ENCODE measurements at places on chromosomes 12 and 14.

GRCh38 chr12:52141306-52141705, 50.5 kb downstream of the KRT80 start:
- DNase-seq = peak; percentile 68

GRCh38 chr14:93318927-93319326, 13.9 kb downstream of the BTBD7 start:
- DNase-seq = no peak

- DNase-seq = no peak
These were observed 6.5 kb downstream of the PRICKLE1 start for GRCh38 chr12:42583016-42583415.

DNA sequence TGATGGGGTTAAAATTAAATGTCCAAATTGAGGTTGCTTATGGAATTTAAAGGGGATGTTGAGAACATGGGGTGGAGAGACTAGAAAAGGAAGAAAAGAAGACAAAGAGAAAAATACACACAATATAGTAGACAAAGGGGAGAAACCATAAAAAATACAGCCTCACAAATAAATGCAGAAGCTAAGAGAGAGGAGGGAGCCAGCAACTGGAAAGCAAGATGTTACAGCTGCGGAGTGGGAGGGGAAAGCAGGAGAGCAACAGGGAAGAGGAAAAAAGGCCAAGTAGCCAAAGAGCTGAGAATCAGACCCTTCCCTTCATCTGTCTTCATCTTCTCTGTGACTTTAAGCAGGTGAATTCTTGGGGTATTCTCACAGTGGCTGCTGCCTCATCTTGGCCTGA, 39.7 kb upstream of the SMUG1 start:
- DNase-seq = no peak

DNA sequence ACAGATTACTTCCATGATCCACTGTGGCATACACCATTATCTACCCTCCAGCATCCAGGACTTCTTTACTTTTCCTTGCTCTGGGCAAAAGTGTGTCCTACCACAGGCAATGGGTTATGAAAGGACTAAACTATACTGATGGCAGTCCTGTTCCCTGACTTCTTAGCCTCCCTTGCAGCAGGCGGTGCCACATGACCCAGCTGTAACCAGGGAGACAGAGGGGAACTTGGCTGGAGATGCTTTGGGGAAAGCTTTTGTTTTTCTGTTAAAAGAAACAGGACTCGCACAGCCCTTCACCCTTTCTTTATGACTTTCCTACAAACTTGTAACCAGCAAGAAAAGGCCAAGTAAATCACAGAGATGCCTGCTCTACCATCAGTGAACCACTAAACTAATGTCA, 394.4 kb downstream of the PCNX1 start:
- no peak for DNase-seq

GRCh38 chr12:34393086-34393820, 371.0 kb downstream of the ALG10 start:
- peak; percentile 35 for DNase-seq

DNA sequence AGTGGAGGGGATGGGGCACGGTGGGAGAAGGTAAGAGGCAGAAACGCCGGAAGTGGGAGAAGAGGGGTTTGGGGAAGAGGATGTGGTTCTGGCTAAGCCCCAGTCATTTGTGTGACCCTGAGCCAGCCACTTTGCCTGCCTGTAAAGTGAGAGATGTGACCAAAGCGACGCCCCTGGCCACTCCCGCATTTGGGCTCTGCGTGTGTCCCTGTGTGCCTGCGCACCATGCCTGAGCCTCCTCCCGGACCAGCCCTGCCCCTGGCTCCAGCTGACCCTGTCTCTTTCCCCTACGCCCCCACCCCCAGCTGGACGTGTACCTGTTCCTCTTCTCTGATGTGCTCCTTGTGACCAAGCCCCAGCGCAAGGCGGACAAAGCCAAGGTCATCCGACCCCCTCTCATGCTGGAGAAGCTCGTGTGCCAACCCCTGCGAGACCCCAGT, 8.0 kb downstream of the PLEKHG6 start:
- DNase-seq = no peak

DNA sequence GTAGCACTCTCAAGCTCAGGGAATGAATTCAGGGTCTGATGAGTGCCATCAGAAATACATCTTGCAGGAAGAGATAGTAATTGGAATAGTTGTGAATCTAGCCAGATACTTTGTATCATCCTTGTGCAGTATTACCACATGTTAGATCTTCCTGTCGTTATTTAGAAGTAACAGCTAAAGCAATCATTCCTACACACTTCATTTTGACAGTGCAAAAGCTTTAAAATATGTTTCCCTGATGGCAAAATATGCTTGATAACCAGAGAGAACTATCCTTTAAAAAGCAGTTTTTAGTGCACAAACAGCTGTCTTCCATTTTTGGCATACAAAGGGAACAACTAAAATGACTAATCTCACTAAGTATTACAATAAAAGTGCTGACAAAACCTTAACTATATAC, 149.5 kb upstream of the SLC38A2 start:
- no peak for DNase-seq

DNA sequence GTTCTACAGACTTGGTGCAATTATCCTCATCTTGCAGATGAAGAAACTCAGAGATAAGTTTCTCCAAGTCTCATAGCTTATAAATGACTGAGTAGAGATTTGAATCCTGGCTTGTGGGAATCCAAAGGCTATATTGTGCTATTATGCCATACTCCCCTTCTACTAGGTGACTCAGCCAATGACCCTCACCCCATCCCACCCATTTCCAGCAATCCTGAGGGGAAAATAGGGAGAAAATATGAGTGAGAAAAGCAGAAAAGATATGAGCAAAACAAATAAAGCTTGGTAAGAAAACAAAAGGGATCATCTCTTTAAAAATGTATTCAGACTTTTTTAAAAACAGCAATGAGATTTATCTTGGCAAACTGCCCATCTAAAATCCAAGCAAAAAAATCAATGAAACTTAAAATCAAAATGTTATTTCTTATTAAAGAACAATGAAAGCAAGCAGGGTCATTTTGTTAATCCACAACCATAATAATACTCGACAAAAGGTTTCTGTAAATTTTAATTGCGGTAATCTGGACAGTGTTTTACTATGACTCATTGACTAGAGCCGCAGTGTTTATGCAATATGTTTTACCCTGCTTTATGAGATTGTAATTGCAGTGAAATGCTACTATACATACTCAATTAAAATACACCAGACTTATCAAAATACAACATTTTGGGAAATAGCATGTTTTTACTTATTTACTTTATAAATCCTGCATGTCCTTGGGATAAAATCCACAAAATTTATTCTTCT, 13.1 kb upstream of the LGR5 start:
- no peak for DNase-seq

- DNase-seq = no peak
These were observed 52.9 kb downstream of the SEL1L start for GRCh38 chr14:81480741-81481140.

DNA sequence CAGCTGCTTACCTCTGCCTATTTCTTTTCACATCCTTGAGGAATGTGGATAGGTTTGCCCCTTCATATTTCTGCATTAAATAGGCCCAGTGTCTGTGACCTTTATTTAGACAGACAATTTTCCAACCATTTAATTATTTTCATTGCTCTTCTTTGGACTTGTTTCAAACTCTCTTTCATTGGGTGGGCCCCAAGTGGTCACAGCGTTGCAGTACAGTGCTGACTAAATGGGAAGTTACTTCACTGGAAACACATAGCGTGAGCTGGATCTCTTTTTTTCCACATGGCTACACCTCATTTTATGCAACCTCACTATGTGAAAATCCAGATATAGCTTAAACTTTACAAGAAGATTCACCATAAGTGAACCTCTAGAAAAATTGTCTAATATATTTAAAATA, 438.9 kb downstream of the ADAMTS20 start:
- DNase-seq = no peak

DNA sequence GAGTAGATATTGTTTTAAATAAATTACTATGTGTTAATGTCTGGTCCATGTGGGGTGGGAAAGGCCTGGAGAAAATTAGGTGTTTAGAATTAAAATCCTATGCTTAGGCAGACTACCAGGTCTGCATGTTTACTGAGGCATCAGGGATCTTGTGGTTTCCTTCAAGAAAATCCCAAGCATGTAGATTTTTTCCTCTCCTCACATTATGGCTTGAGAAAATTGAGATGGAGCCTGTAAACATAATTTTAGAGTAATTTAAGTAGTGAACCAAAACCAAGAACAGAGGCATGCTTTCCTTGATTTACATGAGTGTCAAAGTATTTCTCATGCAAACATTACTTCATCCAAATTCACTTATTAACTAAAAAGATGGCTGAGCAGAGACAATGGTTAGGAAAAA, 823.7 kb downstream of the AACS start:
- no peak for DNase-seq

GRCh38 chr12:49642370-49642802, 19.0 kb downstream of the PRPF40B start:
- peak; percentile 97 for DNase-seq

DNA sequence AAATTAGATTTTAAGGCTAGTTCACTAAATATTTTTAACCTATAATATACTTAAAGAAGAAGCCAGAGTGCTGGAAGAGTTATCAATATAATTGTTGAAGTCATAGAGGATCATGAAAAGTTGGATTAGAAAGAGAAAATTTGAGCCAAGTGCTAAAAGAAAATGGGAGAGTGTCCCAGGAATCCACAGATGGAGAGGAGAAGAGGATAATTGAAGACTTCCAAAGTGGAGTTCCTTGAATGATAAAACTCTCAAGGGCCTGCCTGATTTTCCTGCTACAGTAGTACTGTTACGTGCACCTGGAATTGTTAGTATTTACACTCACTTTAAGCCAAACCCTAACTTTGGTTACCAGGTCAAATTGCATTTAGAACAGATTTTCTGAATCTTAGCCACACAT, 113.2 kb downstream of the MSRB3 start:
- no peak for DNase-seq

DNA sequence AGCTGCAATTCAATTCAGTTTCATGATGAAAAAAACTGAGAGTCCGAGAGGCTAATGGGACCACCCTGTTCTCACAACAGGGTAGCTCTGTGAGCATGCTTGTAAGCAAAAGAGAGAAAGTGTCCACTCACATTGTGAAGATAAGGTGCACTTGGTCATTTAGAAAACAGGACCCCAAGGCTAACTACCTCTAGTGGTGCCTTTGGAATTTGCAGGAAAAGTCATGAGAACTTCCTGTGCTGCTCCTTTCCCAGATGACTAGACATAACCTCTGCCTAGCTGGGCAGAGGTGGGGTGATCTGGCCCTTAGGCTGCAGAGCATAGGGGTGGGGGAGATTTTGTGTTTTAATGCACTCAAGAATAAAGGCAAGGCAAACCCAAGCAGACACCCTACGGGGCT, 118.9 kb downstream of the STAB2 start:
- DNase-seq = peak; percentile 68

- DNase-seq = no peak
These were observed 175.7 kb downstream of the CACNA1C start for GRCh38 chr12:2228535-2228934.

GRCh38 chr12:8698879-8699278, 1.1 kb downstream of the RIMKLB start:
- no peak for DNase-seq

GRCh38 chr14:34218881-34219280, 243.2 kb downstream of the SPTSSA start:
- DNase-seq = no peak

All from islet precursor cell (in vitro differentiated cells).